ENCODE measurements at places on chromosomes 7 and 10.

- no peak for DNase-seq
Observed at GRCh38 chr10:43452356-43452914, 15.5 kb downstream of the ZNF487 start.

GRCh38 chr7:40659231-40659630 is 524.4 kb downstream of the SUGCT start:
- no peak for DNase-seq

DNA sequence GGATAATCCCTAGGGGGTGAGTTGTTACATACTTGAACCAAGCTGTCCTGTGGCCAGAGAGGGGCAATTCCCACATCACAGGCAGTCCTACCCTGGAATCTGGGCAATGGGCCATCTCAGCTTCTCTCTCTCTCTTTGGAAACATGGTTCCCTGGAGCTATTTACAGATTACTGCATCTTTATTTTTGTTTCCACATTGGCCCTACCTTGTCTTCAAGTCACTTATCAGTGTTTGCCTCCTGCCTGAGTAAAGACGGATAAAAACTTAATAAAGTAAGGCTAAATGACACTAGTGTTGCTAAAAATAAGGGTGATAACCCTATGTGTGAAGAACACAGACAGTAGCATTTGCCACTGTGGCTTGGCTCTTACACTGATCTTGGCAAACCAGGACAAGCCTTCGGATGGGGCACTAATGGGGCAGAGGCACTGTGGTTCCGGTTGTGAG is 228.2 kb downstream of the GFRA1 start:
- no peak for DNase-seq

- no peak for DNase-seq
Observed at GRCh38 chr7:157392256-157393037, 55.6 kb downstream of the DNAJB6 start.

All from stimulated activated CD4-positive, alpha-beta T cell treated with anti-CD3 and anti-CD28 coated beads, Interleukin-12 subunit alpha, Interleukin-12 subunit beta, amount 100 ng/mL, for 24 hours (primary cell).